ENCODE measurements at places on chromosomes 2 and 18.

DNA sequence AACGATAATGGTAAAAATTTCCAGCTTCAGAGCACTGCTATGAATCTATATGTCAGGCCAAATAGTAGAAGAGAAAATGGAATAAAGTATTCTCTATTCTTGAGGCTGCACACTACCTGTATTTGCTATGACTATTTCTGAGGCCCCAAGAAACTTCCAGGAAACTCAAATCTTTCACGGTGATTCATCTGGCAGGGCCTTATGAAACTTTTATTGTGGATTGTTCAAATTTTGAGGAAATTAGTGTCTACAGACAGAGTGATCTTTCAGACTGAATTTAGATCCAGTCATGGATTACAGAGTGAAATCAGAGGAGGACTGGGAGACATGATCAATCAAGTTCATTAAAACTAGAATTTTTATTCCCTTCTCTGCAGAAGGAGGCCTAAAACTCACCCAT is 4.1 kb upstream of the VSNL1 start:
- DNase-seq, result no peak

DNA sequence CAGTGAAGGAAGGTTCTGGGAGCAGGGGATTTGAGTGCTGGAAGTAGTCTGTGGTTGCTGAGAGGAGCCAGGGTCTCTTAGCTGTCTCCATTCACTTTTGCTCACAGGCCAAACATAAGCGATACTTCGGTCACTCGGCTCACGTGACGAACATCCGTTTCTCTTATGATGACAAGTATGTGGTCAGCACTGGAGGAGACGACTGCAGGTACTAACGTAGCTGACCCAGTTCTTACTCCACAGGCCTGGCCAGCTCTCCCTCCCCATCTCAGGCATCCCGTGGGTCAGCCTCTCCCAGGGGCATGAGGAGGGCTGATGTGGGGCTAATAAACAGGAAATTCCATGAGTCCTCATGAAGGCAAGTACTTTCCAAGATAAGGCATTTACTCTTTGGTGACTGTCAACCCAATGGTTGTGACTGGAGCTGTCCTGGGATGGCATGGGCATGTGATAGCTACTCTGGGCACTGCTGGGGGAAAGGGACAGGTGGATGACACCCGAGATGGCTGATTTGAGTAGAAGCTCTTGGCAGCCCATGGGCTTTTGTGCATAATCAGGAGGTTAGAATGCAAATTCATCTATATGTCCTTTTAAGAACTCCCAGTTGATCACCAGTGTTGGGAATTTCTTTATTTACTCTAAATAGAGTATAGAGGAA is 81.6 kb downstream of the RTN4 start:
- DNase-seq, result no peak

- DNase-seq, result no peak
Observed at GRCh38 chr2:172705352-172705751, 30.3 kb upstream of the RAPGEF4 start.

DNA sequence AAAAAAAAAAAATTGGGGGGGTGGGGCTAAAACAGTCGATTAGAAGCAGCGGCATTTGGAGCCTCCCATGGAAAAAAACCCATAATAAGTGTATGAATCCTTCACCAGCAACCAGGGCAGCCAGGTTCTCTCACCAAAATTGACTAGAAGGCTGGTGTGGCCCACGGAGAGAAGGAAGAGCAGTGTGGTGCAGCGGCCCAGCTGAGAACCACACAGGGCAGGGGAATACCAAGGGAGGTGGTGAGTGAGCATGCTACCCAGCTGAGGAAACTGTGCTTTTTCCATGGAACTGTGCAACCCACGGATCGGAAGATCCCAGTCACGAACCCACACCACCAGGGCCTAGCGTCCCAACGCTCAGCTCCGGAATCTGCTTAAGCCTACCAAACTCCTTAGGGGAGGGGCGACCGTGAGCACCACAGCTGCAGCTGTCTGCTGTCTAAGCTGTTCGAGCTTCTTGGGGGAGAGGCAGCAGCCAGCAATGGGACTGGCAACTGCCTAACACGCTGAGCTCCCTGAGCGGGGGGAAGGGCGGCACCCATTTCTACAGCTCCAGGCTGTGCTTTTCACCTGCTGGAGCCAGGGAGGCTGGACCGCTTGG is 1037.2 kb upstream of the ACVR2A start:
- no peak for DNase-seq

DNA sequence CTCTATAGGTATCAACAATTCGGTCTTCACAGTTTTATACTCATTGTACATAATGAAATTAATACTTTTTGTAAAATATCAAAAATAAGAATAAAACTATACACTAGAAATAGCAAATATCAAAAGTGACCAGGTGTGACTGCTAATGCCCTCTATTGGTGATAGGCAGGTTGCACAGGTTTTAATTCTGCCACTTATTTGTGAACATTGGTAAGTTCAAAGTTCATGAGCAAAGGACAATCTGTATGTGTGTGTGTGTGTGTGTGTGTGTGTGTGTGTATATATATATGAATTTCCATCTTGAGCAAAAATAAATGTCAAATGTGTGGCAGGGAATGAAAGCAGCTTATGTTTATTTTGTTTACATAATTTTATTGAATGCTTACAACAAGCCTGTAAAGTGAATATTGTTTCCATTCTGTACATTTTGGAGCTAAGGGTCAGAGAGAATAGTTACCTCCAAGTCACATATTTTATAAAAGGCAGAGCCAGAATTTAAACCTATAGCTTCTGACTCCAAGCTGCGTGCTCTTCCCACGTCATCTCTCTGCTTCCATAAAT is 537.4 kb downstream of the CPS1 start:
- DNase-seq, result no peak

DNA sequence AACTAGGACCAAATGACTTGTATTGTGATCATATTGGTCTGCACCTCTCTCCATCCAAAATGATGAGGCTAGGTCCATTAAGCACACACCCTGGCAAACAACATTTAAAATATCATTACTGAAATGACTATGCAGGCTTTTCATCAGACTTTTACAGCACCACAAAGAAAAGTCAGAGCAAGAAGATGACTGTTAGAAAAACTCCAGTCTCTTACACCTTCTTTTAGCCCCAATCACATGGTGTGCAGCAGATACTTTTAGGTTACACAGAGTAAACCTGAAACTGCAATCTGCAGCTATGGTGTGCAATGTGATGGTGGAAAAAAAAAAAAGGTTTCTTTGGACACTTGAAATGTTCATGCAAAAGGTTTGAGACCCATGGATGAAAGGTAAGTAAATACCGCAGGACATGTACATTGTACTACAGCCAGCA is 5.4 kb upstream of the POLI start:
- no peak for DNase-seq

DNA sequence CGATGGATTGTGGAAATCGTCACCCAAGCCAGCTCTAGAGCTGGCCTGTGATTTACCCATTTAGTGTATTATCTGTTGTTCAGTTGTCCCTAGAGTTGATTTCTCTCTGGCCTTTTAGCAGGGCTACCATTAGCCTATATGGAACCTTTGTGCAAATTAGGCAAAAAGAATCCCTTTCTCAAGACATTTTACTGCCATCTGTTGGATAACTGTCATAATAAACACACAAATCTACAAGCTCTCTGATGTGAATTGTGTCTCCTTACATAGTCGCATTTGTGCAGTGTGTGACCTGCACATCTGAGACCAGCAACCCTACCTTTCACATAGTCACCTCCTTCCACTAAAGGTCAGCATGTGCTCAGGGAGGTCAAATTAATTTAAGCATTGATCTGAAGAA is 34.0 kb downstream of the LOXHD1 start:
- DNase-seq, result no peak

- no peak for DNase-seq
Observed at GRCh38 chr18:24935896-24936295, 416.1 kb downstream of the ZNF521 start.

DNA sequence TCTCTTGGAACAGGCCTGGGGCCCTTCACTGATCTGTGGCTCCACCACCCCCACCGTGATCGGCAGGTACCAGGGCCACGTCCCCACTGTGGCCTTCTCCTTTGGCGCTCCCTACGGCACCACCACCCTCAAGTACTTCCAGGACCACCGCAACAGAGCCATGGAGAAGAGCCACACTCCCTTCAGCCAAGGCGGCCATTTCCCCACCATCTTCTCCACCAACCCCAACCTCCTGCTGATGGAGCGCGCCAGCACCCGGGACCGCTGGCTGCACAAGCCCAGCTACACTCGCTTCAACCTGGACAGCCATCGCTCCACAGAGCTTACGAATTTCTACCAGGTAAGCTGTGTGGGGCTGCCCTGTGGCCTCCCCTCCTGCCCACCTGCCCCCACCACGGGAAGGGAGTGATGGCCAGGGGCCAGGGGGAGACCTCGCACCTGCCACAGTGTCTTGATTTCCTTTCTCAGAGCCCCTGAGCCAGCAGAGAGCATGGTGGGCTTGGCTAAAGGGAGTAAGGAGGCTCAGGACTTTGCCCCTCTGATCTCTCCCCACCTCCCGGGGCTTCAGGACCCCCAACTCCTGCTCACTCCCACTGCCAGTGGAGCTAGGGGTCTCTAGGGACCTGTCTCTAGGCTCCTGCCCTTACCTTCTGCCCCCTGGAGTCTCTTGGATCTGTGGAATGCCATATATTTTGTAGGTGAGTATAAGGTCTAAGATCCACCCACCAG is 65.2 kb downstream of the CIB4 start:
- DNase-seq, result no peak

DNA sequence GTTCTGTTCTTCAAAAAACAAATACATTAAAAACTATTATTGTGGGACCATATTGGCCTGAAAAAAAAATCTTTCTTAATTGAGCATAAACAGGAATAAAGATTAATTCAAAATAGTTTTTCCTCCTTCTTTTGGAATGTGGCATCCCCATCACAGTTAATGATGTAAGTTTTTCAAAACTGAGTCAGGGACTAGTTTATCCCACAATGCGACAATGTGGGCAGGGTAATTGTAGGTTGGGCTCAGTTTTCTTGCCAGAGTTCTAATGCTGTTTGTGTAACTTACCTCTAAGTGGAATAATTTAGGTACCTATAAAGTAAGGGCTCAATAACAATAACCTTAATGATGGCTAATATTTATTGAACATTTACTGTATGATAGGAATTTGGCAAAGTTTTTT is 82.0 kb downstream of the PMS1 start:
- DNase-seq, result no peak

DNA sequence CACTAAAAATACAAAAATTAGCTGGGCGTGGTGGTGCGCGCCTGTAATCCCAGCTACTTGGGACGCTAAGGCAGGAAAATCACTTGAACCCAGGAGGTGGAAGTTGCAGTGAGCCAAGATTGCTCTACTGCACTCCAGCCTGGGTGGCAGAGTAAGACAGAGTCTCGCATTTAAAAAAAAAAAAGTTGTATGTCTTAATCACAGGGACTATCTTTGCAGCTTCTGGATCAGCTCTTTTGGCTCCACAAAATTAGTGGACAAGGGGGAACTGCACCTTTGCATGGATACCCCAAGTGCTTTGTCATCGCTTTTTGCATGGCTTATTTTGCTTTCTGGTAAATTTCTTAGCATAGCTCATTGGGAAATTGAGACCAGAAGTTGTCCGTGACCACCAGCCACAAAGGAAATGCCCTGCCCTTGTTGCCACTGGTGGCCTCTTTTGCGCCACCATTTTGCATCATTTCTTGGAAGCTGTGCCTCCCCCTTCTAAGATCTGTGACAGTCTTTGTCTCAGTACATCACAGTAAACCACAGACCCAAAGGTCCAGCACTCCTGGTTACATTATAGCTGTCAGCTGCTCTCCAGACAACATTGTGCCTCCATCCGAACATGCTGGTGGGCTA is 43.9 kb upstream of the PCBP1 start:
- no peak for DNase-seq

- no peak for DNase-seq
Observed at GRCh38 chr18:5975111-5976002, 80.0 kb upstream of the TMEM200C start.

DNA sequence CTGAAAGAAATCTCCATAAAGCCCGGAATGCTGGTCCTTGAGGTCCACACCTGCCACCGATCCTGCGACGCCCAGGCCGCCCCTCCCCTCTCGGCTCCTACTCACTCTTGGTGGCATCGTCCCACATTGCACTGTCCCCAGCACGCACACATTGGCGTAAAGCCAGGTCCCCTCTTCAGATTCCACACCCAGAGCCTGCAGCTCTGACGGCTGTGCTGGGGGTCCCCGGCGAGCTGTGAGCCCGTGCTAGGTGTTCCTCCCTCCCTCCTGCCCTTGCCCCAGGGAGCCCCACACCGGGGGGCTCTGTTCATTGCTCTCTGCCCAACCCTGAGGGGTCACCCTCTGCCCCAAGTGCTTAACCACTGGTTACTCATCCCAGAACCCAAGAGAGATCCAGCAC is 8.5 kb downstream of the TPO start:
- no peak for DNase-seq

All from HAP-1 (cell line).